ENCODE measurements at places on chromosomes 3 and 15.
A peak's percentile ranks its signal among the peaks of the same experiment; 100 is the strongest.

- DNase-seq = no peak
Measured at GRCh38 chr15:98683831-98684230, 35.5 kb downstream of the IGF1R start.

- DNase-seq = no peak
Measured at GRCh38 chr15:100186960-100187359, 154.8 kb downstream of the ADAMTS17 start.

DNA sequence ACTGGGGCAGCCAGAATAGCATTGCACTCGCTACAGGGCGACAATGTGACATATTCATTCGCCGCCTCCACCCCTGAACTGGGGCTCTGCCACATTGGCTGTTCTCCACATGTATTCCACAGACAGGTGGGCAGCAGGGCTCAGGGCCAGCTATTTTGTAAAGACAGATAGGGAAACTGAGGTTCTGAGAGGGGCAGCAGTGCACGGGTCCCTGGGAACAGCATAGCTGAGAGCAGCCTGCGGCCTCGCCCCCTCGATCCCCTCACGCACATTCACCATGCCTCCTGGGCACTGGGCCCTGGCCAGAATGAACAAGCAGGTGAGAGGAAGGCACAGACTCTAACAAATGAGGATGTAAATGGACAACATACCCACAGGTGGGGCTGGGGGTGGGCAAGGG lies 75.0 kb upstream of the SPATA12 start:
- DNase-seq = no peak

- DNase-seq = no peak
Measured at GRCh38 chr3:187025254-187025655, 94.9 kb downstream of the ST6GAL1 start.

DNA sequence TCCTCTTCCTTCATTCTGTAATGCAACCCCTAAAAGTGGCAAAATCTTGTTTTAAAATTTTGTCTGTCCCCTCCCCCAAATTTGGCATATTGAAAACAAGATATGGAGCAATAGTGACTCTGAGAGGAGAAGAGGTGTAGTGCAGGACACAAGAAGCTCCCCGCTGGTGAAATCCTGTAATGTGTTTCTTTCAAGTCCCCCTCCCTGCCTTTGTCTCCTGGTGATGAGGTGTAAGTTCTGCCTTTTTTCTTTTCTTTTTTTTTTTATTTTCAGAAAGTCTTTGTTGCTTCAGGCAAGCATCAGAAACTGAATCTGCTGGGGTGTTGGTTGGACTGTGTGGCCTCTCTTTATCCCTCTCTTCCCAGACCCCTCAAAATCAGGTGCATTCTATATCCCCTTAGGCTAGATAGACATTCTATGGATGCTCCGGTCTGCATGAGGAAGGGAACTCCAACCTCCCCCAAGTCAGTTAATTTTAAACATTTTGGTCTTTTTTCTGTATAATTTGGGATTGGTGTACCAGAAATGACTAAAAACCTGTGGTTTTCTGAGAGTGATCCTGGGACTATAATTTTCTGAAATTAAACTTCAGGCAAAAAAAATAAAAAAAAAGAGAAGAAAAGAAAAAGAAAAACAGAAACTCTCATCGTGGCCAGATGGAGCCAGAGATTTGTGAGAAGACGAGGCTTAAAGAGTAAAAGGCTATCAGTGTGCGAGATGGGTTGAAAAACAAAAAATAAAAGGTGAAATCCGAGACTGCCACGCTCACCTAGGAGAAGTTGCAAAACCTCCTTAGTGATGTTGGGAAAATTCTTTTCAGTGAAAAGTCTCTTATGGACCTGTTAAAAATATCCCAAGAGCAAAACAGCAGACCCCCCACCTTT lies 21.4 kb downstream of the ACKR2 start:
- DNase-seq = no peak

GRCh38 chr15:28075573-28075972 lies 23.5 kb downstream of the OCA2 start:
- no peak for DNase-seq

GRCh38 chr3:196315821-196316220 lies 2.2 kb downstream of the DYNLT2B start:
- no peak for DNase-seq

- no peak for DNase-seq
Measured at GRCh38 chr3:36765104-36765503, 751 bp upstream of the DCLK3 start.

DNA sequence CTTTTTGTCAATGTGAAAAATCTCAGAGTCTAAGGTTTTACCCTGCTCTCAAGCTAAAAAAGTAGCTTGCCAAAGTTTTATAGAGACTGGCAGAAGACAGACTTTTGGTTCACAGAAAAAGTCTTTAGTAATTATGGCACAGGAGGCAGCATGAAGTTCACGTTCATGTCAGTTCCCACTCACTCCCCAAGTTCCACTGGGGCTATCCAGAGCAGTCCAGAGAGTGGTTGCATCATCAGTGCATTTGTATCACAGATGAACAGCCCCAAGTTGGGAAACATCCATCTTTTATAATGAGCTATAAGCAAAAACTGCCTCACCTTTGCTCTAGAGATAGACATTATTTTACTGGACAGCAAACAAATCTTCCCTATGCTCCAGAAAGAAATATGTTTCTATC lies 454.1 kb upstream of the AGTR1 start:
- no peak for DNase-seq

GRCh38 chr3:30083315-30083714 lies 523.1 kb upstream of the TGFBR2 start:
- DNase-seq = no peak

DNA sequence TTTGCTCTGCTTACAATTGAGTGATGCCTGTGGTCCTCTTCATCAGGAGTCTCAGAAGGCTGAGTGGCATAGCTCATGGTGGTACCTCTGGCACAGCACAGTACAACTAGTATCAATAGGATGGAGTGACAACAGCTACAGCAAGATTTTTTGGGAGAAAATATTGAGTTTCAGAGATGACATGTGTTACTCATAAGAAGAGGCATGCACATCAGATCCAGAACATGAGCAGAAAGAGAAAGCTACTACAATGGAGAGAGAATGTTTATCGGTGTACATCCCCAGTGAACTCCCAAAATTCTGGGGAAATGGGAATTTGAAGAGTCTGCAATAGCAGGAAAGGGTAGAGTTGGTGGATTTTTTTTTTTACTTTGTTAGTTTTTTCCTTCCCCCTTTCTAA lies 130.5 kb upstream of the MB21D2 start:
- no peak for DNase-seq

- no peak for DNase-seq
Measured at GRCh38 chr3:13087320-13087990, 14.2 kb upstream of the IQSEC1 start.

- no peak for DNase-seq
Measured at GRCh38 chr3:82736696-82737277, 975.3 kb upstream of the GBE1 start.

- DNase-seq = peak; percentile 20
Measured at GRCh38 chr15:93974804-93975481, 256.4 kb upstream of the MCTP2 start.

- no peak for DNase-seq
Measured at GRCh38 chr15:67225336-67225735, 29.1 kb downstream of the AAGAB start.

DNA sequence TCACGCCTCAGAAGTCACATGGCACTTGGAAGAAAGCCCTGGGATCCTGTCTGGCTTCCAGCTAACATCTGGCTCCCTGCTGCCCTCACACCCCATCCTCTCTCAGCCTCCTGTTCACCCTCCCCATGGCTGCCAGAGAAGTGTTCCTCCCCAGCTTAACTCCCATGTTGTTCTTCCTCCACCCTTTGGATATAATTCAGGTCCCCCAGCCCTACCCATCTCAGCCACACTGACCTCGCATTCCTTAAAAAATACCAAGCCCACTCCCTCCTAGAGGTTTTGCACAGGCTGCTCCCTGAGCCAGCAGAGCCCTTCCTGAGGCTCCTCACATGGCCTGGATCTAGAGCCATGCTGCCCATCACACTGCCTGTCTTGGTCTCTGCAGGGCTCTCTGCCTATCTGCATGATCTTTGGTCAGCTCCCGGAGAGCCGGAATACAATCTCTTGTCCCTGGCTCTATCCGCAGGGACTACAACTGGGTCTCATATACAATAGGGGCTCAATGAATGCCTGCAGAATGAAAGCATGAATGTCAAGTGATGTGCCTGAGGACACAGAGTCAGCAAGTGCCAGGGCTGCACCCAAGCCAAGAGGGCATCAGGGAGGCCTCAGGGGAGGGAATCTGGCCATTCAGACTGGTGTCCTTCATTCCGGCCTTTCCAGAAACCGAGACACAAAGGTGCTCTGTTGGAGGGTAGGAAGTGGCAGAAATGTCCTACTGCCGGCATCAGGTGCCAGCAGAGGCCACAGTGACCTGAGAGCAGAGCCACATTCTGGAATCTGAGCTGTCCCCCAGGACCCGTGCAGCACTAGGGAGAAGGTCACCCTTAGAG lies 3.8 kb upstream of the TKT start:
- DNase-seq = no peak

- no peak for DNase-seq
Measured at GRCh38 chr3:45765266-45765851, 31.0 kb downstream of the SLC6A20 start.

DNA sequence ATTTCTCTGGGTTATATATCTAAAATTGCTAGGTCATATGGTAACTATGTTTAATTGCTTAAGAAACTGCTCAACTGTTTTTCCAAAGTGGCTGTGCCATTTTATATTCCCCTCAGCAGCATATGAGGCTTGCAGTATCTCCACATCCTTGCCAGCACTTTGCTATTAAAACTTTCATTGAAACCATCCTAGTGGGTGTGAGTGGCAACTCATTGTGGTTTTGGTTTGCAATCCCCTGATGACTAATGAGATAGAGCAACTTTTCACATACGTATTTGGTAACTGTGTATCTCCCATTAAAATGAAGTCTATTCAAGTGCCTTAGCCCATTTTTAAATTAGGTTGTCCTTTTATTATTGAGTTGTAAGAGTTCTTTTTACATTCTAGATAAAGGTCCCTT lies 17.3 kb downstream of the KPNA1 start:
- DNase-seq = no peak

DNA sequence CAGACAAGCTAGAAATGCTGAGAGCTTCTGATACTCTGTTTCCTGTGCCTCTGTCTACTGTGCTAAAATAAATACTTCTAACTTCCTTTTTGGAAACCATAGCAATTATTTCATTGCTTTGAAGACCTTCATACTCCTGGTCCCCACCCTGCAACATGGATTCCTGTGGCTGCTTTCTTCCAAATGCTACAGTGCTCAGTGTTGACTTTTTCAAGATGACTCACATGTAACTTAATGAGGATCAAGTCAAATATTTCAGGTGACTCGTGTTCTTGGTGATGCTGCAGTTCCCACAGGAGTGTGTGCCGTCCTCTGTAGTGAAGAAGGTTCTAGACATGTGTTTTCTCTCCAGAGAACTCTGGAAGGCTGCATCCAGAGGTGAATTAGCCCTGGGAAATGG lies 288.6 kb downstream of the CLSTN2 start:
- DNase-seq = no peak

DNA sequence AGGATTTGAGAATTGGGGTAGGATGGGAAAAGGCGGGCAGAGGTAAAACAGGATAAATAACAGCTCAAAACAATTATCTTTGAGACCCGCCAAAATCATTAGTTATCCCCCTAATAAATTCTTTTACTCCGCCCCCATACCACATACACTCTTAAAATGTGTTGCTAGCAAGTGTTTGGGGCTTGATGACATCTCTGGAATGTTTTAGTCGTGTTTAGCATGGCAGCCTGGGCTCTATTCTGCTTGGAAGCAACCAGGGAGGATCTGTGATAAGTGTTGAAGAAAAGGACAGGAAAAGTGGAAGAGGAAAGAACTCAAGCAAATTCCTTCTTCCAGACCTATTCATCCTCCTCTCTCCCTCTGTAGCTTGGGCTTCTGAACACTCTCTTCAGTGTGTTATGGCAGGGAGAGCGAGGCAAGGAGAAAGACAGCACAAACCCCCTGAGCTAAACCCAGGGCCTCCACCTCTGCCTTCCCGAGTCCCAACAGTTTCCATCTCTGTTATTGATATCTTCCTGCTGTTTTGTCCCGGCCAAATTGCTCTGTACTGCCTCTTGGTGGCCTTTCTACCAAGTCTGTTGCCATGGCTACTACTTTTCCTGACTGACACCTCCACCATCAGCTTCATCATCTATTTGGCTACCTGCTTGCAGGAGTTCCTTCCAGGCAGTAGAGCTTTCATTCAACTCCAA lies 135.8 kb downstream of the RPL22L1 start:
- no peak for DNase-seq

Data from neural crest cell (in vitro differentiated cells).